ENCODE measurements at places on chromosomes 16 and 17.

DNA sequence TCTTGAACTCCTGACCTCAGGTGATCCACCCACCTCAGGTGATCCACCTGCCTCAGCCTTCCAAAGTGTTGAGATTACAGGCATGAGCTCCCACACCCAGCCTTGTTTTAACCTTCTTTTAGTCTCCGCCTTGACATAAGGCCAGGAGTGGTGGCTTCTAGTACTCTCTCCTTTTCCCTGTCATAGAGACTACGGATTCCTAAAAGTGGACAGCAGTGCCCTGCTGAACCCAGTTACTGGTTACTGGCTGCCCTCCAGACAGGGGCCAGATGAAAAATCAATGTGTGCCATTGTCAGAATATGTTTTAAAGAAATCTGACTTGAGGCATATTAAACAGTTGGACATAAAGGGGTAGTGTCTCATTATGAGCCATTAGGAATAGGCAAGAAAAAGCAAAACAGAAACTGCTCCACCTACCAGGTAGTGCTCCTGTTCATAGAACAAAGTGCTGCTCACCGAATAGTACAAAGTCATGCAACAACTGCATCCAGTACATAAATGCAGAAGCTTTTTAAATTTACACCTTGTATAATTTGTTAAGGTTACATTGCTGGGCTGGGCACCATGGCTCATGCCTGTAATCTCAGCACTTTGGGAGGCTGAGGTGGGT, 32.1 kb downstream of the TRIM25 start:
- DNase-seq = no peak

GRCh38 chr17:32757963-32758362, 119.0 kb downstream of the MYO1D start:
- no peak for DNase-seq

GRCh38 chr17:27351759-27352158, 57.8 kb downstream of the WSB1 start:
- DNase-seq = no peak

- DNase-seq = no peak
These were observed at the start of gene TMEM204 for GRCh38 chr16:1533443-1533951. Gene TMEM204, plus strand, starts transcription at chr16:1533666. Its CDS starts 610 bp downstream, at chr16:1534276.

GRCh38 chr17:9151091-9151490, 129.8 kb downstream of the NTN1 start:
- DNase-seq = no peak

DNA sequence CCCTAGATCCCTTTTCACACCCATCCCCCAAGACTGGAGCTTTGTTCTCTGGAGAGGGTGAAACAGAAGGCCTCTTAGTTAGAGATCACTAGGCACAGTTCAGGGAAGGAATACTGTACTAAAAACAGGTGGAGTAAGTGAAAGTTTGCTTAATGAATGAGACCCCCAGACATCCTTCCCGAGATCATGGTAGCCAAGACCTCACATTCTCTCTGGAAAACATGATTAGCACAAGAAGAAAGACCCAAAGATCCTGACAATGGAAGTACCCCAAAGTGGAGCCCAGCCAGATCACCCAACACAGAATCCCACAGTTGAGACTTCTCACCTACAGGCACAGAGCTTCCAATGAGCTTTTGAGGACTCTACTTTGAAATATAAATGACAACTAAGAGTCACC, 3.4 kb upstream of the CMTM4 start:
- DNase-seq = no peak

DNA sequence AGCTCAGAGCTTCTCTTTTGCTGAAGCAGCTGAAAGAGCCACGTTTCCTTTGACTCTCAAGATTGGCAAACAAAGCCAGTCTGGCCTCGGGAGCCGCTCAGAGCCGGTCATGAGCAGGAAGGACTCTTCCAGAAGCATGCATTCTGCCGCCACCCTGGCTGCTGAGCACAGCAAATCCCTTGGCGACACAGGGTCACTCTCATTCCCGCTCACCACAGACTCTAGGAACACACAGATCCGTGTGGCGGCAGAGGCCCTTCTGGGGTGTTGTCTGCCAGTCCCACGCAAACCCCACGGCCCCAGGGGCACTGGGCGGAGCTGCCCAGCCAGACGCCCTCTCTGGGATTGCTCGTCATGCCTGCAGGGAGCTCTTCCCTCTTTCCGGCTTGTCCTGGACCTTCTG, 157.0 kb downstream of the C16orf95 start:
- DNase-seq = no peak

GRCh38 chr17:3974138-3974687, 10.0 kb upstream of the ATP2A3 start:
- no peak for DNase-seq

DNA sequence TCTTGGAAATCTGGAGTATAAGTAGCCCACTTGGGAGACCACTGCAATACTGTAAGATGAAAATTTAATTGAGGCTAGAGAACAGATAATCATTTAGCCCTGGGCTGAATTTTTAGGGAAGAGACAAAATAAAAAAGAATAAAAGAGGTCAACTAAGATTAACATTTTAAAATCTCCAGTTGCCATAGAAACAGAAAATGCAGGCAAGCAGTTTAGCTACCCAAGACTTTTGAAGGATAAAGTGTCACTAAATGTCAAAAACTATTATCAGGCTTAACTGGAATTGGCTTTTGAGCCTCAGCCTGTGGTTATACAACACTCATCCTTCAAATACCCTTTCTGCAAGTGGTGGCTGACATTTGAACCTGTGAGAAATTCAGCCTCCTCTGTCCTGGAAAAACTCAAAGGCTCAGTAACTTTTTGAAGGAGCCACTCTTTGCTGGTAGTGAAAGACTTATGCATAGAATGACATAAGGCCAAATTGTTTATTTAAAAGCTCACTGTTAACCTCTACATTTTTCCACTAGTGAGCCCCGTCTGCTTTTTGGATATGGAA, 220.7 kb upstream of the KCNJ16 start:
- no peak for DNase-seq

DNA sequence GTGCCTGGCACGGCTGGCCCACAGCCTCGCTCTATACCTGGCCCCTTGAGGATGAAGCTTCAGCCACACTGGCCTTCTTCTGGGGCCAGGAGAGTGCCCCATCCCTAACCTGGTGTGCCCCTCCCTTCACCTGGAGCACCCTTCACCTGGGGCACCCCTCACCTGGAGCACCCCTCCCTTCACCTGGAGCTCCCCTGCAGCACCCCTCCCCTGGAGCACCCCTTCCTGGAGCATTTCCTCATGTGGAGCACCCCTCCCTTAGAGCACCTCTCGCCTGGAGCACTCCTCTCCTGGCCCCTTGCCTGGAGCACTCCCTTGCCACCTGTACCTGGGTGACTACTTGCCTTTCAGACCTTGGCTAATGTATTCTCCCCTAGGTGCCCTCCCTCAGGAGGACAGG, 2.4 kb upstream of the FBXL16 start:
- no peak for DNase-seq

GRCh38 chr16:53094013-53094630, 39.3 kb downstream of the CHD9 start:
- no peak for DNase-seq

DNA sequence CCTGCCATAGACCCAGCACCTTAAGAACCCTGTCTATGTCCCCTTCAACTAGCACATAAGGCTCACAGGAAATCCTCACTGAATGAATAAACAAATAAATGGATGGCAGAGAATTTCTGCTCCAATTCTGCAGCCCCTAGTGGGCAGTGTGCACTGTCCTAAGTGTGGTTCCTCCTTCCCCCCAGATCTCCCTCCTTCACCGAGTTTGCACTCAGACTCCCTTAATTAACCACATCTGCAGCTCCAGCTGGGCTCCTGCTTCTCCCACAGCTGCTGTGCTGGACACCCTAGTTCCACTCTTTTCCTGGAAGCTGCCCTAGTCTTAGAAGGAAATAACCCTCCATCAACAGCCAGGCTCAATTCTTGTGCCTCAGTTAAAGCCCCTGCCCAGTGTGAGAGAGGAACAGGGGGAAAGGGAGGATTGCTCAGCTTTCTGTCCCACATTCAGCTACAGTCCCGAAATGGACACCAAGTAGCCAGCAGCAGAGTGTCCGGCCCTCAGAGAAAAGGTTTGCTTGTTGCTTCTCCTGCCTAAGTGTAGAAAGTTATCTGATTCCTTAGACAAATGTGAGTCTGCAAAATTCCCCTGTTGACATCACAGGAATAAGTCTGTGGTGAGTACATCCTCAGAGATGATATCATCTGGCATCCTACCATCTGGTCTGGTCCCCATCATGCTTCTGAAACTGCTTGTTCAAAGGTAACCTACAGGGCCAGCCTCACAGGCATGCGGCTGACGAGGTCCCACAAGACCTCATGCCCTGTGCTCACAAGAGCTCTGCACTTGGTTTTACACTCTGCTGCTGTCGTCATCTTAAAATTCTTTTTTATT, 12.3 kb downstream of the LRRC3C start:
- no peak for DNase-seq

GRCh38 chr17:57671667-57672632, 73.1 kb downstream of the CCDC182 start:
- DNase-seq = peak; percentile 48

GRCh38 chr17:63987221-63988126, 10.7 kb upstream of the PRR29 start:
- no peak for DNase-seq

- DNase-seq = no peak
These were observed 407 bp upstream of the TMEM94 start for GRCh38 chr17:75456039-75456416.

DNA sequence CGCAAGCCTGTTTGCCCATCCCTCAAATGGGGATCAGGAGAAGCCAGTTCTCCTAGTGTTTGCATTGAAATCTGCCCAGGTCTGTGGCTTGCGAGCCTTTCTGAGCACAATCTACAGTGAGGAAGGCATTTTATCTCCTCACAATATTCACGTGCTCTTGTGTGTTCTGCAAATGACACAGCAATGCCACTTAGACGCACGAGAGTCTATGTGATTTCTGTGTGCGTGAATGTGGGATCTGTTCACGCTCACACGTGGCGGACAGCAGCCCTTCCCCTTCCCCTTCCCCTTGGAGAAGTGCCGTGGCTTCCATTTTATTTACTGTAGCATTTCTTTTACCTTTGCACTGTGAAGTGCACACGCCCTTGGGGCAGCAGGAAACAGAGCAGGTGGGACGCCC, 17.7 kb upstream of the CBFA2T3 start:
- DNase-seq = no peak

GRCh38 chr16:58709333-58709732, 24.8 kb upstream of the SLC38A7 start:
- no peak for DNase-seq

- no peak for DNase-seq
These were observed 14.8 kb downstream of the CPD start for GRCh38 chr17:30393491-30393890.

- DNase-seq = no peak
These were observed 83.0 kb upstream of the TBC1D3K start for GRCh38 chr17:37841232-37841631.

DNA sequence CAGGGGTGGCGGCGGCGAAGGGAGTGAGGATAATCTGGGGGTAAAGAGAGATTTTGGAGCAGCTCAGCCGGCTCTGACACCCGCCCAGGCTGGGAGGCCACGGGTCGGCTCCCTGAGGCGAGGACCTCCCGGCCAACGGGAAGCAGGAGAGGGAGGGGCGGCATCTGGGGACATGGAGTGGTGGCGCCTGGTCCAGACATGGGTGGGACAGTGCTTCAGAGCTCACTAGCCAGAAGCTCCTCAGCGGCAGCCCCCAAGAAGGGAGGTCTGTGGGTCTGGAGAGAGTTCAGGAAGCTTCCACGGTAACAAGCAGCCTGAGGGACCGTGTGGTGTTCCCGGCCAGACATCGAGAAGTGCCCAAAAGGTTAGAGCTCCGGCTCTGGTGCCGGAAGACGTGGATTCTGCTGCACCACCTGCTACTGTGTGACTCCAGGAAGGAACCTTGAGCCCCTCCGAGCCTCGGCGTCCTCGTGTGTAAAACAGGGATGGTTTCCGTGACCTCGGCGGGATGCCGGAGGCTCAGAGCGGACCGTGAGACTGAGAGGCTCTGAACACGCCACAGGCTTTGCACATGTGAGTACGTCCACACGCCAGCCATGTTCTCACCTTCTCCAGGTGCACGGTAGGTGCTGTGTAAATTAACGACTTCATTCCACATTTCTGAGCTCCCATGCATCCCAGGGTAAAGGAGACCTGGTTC, 56.9 kb downstream of the TIMM22 start:
- DNase-seq = no peak

- DNase-seq = no peak
These were observed 13.0 kb downstream of the CBX4 start for GRCh38 chr17:79826204-79826680.

DNA sequence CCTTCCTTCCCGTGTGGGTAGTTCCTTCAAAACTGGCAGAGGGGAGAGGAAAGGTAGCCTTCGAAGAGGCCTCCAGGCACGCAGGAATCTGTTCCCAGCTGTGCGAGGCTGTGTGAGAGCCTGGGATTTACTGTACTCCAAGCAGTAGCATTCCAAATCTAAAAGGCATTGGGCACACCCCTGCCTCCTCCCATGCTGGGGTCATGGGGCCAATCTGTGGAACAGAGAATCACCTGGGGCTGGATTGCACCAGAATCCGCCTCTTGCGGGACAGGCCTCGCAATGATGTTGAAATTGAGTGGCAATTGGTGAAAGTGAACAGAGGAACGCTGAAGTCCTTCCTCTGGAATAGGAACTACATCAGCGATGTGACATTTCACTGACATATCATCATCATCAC, 72.5 kb upstream of the IRX3 start:
- DNase-seq = no peak

- no peak for DNase-seq
These were observed 26.2 kb upstream of the FOXK2 start for GRCh38 chr17:82493226-82493781.

DNA sequence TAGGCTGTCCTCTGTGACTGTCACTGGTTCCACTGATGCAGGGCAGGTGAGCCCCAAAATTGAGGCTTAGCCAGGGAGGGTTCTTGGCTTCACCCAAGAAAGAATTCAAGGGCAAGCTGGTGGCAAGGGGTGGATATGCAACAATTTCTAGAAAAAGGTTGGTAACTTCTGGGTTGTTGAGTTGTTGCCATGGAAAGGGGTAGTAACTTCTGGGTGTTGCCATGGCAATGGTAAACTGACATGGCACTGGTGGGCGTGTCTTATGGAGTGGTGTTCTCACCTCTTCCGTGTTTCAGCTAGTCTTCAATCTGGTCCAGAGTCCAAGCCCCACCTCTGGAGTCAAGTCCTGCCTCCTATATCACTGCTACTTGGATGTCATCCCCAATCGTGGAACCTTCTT, 9.5 kb upstream of the GUCY2D start:
- no peak for DNase-seq

Data from stimulated activated CD4-positive, alpha-beta T cell treated with anti-CD3 and anti-CD28 coated beads, Interleukin-1b, Interleukin-23, amount 100 ng/mL, for 24 hours (primary cell).